ENCODE measurements at places on chromosomes 5 and 9.

DNA sequence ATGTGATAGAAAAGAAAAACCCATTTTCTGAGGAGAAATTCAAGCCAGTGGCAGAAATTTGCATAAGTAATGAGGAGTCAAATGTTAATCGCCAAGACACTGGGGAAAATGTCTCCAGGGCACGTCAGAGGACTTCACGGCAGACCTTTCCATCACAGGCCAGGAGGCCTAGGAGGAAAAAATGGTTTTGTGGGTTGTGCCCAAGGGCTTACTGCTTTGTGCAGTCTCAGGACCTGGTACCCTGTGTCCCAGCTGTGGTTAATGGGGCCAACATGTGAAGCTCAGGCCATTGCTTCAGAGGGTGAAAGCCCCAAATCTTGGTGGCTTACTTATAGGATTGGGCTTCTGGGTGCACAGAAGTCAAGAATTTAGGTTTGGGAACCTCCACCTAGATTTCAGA is 54.8 kb upstream of the ADAMTS2 start:
- no peak for DNase-seq

DNA sequence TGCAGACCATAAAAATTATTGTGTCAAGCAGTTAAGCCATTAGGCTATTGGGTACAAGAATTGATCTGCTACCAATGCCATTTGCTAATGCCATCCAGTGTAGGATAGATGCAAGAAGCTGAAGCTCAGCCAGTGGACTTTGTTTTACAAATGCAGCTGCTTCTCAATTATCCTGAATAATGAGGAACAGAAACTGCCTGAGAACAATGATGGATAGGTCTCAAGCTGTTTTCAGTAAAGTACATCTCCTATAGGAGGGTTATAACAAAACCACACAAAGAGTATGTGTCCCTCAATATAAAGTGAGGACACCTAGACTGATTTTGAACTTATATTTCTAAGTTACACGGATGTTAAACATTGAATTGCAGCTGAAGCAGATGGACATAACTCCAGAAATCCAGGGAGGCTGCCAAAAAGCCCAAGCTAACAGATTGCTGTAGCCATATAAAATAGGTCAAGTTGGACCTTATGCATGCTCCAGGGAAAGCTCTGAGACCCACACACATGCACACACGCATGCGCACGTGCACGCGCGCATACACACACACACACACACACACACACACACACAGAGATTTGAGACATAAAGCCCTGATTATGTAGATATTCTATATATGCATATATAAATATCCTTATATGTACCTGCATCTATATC is 482.7 kb upstream of the CD180 start:
- DNase-seq: no peak

GRCh38 chr9:131593936-131594665 is 48.8 kb downstream of the PRRT1B start:
- no peak for DNase-seq

GRCh38 chr5:4005335-4005734 is 409.7 kb downstream of the IRX1 start:
- DNase-seq: no peak

- DNase-seq: no peak
Measured at GRCh38 chr5:63456279-63456678, 506.0 kb downstream of the HTR1A start.

- no peak for DNase-seq
Measured at GRCh38 chr5:146313027-146313426, 25.6 kb upstream of the POU4F3 start.

- no peak for DNase-seq
Measured at GRCh38 chr5:41747301-41747700, 122.9 kb downstream of the OXCT1 start.

DNA sequence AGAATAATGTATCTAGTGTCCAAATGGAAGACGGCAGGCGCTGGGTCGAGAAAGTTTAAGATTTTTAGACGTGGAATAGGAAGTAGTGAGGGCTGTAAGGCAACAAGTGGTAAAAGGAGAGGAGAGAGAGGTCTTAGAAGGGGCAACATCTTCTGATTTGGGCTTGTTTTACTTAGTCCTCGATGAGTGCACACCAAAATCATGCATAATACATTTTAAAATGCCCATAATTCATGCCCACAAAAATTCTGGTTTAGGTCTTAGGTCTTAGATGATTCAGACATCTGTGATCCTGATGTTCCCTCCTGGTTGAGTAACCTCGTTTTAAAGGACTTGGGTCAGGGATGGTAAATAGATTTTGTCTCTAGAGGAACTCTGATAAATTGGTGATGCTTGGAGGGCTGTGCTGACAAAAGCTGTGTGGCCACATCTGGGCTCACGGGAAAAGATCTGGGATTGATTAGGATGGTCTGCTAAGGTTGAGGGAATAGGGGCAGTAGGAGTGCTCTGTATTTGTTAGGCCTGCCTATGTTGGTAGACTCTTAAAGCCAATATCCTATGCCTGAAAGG is 476.3 kb downstream of the CCDC171 start:
- no peak for DNase-seq

- no peak for DNase-seq
Measured at GRCh38 chr5:114056185-114056538, 305.7 kb upstream of the KCNN2 start.

GRCh38 chr9:37953775-37954437 is 50.0 kb upstream of the SLC25A51 start:
- DNase-seq: no peak

- no peak for DNase-seq
Measured at GRCh38 chr5:162911873-162912272, 525.5 kb upstream of the CCNG1 start.

- DNase-seq: no peak
Measured at GRCh38 chr5:139147483-139148087, 50.6 kb downstream of the SIL1 start.

DNA sequence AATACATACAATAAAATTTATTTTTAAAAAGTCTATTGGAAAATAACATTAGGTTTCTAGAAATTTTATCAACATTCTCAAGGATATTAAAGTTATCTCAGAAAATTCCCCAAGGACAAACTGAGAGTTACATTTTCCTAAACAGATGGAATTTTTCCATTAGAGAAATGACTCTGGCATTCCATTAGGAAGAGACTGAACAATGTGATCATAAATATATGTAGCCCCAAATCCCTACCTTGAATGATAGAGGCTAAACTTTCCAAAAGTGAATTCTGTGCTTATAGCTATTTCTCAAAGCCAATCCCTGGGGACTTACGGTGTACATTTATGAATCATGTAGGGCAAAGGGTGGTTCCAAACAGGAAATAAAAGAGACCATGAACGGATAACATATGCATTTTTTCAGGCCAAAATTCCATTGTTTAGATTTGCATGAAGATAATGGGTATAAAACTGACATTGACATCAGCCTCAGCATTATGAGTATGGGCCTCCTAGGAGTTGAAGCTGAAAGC is 1181.0 kb upstream of the DMAC1 start:
- no peak for DNase-seq

DNA sequence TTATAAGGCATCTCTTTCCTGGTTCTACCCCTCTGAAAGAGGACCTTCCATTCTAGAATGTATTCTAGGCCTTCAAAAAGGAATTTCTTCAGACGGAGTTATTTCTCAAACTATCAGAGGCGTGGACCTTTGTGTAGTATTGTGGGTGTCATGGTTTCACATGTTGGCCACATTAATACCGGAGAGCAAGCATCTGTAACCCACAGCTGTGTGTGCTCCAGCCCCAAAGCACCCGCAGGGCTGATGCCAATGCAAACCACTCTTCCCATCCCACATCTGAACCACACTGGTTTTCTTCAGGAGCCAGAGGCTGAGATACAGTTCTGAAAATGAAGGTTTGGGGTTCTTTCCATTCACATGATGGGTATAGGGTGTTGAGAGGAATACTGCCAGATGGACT is 127.1 kb downstream of the BNC2 start:
- no peak for DNase-seq

- no peak for DNase-seq
Measured at GRCh38 chr5:88298425-88298824, 29.8 kb upstream of the TMEM161B start.

DNA sequence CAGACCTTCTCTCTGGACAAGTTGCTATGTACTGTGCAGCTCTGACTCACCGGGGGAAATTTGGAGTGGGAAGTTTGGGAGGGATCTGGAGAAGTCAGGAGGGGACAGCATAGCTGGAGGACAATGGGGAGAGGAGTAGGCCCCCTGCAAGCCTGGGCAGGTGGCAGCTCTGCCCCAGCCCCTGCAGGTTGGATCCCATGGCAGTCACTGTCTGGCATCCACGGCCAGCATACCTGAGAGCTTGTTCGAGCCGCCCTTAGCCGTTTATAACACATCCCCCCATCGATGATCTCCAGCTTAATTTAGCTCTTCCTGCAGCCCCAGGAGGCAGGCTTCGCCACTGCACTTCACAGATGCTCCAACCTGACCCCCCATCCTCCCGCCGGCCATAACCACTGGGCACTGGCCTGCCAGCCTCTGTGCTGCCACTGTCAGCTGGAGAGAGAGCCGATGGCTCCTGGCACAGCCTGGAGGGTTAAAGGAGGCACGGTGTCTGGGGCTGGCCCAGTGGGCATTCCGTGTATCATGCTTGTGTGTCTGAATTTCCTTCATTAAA is 57.7 kb upstream of the RNU6ATAC start:
- no peak for DNase-seq

DNA sequence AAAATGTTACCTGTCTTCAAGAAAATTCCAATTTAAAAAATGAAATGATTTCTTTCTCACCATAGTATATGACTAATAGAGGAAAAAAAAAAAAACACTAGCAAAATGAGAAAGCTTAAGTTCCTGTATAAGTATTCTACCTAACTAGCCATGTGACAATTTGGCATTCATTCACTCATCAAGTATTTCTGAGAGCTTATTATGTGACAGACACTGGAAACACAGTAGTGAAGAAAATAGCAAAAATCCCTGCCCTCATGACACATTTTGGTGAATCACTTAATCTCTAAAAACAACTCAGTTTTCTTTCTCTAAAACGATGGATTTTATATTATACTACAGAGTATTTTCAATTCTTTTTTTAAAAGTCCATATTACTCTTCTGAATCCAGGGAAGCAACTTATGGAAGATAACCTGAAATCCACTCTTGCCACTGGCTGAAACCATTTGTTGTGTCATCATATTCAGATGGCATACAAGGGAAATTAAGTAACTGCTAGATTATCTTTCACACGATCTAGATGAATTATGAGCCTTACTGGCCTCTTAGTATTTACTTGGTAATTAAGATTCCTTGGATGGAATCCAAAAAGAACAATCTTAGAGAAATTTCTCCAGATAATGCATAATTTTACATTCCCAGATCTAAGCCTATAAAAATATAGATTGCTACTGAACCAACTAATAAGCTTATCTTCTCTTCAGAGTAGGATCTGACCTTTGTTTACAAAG is 5.5 kb downstream of the PTBP3 start:
- DNase-seq: no peak

- DNase-seq: no peak
Measured at GRCh38 chr9:121499427-121500164, at the start of gene GGTA1. GGTA1 (minus strand) TSS chr9:121499844; CDS start chr9:121467922, 31,922 bp downstream.

- no peak for DNase-seq
Measured at GRCh38 chr9:120890320-120891244, 13.6 kb upstream of the PHF19 start.
